ENCODE measurements at places on chromosomes 6 and 20. TPM values are rescaled to one million over a fixed set of nuclear protein-coding genes. Genes with fewer than 3 reads are reported as not detected.

DNA sequence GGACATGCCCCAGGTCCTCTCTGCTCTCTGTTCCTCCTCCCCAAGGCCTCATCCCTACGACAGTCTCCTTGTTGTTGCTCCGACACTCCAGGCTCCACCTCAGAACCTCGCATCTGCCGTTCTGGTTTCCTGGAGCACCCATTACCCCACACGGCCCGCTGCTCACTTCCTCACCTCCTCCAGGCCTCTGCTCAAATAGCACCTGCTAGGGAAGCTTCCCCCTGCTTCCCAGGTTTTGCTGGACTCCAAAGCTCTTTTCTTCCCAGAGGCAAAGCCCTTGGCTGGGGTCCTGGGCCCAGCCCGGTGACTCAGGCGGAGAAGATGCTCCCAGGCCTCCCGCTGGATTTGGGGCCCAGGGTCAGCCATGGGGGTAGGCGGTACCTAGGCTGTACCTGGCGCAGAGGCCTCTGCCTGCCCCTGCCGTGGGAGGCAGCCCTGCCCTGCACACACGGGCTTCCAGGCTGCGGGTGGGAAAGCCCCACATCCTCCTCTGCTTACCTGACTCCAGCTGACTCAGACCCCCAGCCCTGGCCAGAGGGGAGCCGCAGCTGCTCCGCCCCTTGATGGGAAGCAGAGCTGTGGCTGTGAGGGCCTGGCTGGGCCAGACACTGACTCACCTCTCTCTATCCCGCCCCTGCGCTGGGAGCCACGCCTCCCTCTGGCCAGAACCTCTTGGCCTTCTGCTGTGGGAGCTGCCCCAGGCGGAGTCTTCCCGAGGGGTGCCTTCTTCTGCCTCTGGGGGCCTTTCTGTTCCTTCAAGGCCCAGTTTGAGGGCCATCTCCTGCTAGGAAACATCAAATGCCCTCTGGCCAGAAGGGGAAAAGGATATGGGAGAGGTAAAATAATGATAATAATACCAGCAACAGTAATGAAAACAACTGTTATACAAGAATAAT is 130.5 kb downstream of the CEBPB start:
- DNase-seq: peak; percentile 98

GRCh38 chr6:34684919-34685318 is 11.6 kb downstream of the ILRUN start:
- DNase-seq: no peak

DNA sequence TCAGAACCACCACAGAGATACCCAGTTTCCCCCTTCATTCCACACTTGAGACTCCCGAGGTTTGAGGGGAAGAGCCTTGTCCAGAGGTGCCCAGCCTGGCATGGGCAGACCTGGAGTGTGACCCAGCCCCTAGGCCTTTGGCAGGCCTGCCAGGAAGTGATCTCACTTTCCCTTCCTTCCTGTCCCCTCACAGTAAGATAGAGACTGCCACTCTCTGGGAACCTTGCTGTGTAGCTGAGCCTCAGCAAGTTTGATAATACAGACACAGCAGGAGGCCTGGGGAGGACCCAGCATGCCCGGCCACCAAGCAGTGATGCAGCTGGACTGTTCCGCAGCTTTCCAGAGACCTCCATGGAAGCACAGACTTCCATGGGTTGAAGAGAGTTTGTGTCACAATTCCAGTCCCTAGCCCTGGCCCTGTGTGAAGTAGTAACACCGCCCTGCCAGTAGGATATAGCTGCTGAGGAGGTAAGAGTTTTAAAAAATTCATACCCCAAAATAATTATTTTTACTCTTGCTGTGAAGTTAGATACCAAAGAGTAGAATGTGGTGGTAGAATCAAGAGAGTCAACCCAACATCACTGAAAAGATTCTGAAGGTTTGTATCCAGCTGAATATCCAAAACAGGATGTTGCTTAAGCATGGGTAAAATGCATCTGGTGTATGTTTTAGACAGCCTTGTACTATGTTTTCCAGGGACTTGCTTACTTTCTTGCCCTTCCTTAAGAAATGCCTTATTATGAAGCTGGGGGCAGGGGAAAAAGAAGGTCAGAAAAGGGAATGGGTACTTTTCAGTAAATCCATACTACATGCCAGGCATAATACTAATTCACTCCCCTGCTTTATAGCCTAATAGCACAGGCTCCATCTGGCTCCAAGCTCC is 16.3 kb downstream of the PKIG start:
- peak; percentile 28 for DNase-seq

GRCh38 chr20:34491226-34491931 is 24.8 kb upstream of the DYNLRB1 start:
- DNase-seq: peak; percentile 44

DNA sequence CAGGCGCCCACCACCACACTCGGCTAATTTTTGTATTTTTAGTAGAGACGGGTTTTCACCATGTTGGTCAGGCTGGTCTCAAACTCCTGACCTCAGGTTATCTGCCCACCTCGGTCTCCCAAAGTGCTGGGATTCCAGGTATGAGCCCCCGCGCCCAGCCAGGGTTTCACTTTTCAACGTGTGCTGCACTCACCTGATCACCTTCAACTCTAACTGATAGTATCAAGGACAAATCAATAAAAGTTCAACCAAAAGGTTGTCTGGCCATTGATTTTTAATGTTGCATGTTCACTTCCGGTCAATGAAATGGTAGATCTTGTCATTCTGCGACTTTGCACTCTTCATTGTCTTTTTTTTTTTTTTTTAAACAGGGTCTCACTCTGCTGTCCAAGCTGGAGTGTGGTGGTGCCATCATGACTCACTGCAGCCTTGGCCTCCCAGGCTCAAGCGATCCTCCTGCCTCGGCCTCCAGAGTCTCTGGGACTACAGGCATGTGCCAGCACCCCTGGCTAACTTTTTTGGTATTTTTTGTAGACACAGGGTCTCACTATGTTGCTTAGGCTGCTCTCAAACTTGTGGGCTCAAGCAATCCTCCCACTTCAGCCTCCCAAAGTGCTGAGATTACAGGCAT is 37.3 kb downstream of the ZNF217 start:
- no peak for DNase-seq

DNA sequence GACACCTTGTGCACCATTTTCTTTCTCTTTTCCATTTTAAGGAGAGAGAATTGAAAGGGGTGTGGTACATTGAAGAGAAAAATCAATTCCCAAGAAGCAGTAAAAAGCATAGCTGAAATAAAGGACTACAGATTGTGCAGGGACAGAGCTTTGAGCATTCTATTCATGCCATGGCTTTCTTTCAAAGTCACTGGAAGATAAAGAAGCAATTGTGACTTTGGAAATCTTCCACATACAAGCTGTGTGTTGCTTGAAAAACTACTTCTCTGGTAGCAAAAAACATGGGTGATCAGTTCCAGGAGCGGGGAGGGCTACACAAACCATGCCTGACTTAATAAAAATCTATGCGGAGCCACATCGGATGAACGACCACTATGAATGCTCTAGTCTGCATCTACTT is 230.2 kb upstream of the THEMIS start:
- DNase-seq: no peak

DNA sequence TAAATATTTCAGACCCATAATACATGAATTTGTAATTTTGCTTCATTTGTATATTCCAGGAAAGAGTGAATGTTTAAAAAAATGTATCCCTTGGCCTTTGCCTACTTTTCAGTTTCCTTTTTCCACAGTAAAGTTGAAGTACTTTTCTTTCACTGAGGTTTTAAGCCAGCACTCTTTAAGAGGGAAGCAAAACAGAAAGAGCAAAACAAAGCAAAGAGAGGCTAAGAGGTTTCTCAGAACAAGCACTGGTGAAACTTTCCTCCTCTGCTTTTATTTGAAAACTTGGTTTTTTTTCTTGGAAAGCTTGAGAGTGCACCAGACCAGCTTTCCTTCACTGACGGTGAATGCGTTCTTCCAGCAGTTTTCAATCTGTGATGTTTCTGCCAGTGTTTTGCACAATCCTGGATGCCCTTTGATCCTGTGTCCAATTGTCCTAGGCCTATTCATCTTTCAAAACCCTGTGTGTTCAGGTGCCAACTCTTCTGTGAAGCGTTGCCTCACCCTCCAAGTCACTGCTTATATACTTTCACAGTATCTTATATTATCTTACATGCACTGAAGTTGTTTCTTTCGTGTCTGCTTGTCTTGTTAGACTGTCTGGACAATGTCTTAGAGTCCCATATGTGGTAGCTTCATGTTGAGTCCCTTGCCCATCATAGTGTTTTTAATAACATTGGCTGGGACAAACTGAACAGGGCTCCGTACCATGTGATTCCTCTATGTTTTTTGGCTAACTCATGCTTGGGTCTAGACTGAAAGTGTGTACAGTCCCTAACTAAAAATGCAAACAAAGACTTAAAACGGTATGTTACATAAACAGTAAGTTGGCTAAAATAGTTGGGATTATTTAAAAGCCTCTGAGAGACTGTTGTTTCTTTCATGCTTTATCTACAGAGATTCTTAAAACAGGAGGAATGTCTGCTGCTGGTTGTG is 1.9 kb downstream of the RNF217 start:
- peak; percentile 39 for DNase-seq

GRCh38 chr6:98433325-98434056 is 400.9 kb upstream of the POU3F2 start:
- DNase-seq: no peak

DNA sequence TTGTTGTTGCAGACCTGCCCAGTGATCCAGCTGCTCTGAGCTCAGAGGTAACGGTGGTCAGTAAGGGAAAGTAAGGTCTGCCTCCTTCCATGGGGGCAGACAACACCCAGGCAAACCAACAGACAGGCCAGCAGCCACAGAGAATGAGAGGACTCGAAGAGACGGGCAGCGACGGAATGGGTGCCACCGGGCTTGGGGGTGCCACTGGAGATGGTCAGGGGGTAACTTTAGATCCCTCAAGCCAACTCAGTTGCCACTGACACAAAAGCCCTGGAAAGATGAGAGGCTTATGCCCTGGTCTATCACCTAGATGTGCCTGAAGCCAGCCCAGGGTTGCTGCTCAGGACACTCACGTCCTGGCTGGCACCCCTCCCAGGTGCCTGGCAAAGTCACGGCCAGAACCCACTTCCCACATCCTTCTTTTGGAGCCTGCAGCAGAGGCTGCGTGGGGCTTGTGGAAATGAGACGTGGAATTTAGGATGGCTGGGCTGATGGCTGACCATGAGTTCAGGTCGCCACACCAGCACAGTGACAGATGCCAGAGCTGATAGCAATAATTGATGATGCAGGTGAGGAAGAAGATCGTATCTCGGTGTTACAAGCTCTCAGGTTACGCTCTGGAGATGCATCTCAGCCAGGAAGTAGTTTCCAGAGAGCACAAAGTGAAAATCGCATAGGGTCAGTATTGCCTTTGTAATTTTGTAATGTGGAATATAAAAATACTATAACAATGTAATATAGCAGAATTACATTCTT is 209.1 kb downstream of the SYNDIG1 start:
- DNase-seq: no peak

DNA sequence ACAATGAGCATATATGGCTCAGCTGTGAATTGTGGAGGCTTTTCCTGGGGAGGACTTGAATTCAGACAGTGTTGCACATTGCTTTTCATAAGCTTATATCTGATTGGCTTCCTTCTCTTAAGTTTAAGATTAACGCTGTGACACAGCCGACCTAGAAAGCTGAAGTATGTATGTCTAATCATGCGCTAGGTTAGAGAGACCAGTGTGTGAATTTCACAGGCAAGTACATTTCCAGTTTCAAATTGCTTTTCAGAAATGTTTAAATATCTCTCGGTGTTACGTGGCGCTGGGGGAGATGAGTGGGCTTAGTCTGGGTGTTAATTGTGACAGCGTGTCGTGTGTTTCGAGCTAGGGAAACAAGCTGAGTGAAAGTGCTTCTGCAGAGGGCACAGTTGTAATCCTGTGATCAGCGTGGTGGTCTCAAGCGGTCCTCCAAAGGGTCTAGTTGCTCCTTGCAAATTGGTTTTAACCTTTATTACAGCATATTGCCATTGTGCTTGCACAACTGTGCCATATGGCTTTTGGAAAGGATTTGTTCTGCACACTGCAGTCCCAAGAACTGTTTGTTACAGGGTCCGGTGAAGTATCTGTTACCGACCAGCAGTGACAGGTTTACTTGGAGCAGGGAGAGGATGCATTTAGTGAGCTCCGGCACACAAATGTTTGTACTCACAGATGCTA is 166.6 kb downstream of the SASH1 start:
- peak; percentile 74 for DNase-seq

DNA sequence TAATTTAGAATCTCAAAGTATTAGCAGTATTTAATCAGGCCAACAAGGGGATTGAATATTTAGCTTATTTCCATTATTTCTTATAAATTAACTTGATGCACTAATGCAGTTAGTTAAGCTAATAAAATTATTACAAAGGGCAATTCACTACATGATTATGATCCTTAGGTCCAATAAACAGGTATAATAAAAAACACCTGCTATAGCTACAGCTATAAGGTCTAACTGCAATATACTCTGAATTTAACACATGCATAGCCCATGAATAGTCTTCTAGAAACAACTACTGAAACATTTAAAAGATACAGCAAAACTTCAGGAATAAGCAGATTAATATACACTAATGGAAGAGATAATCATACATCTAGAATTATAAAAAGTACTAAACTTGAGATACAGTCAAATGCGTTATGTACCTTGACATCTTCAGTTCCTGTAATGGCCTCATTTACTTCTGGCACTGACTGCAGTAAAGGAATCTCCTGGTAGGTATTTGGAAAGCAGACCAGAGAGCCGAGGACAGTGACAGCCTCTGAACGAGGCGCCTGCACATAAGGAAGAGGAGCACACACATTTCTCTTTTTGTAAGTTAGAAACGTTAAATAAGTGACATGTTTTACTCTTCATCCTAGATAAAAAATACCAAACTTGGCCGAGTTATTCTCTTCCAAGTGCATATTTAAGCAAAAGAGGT is 168.5 kb downstream of the INSM1 start:
- DNase-seq: no peak

DNA sequence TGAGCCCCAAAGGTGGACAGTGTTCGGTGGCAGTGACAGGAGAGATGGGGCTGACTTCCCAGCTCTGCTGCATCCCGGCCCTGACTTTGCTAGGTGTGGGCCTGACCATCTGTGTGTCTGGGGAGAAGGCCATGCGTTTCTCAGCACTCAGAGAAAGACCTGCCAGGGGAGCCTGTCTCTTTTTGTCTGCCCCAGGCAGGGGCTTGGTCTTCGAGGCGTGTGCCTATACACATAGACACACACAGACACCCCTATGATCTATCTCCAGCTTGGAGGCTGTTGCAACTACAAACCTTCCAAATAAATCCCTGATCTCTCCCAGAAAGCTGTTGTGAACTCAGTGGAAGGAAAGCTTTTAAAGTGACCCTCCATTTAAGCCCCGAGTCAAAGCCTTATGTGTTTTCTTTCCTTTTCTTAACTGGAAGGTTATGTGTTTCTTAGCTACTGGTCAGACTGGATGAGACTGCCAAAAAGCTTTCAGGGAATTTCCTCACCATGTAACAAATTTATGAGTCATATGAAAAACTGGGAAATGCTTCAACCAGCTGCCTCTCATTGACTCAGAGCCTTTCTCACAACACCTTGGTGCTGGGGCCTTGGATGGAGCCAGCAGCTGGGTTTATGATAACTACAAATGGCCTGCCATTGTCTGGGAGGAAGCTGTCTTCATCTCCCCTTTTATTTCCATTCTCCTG is 102.6 kb downstream of the CDC5L start:
- DNase-seq: peak; percentile 98

GRCh38 chr6:119077643-119078375 is 655 bp downstream of the FAM184A start:
- DNase-seq: peak; percentile 11

The ATF6B gene
- 35.5 TPM for polyA plus RNA-seq

The FABP7 gene
- polyA plus RNA-seq: not detected

The RSPO3 gene
- polyA plus RNA-seq: 0.85 TPM

The MTFR2 gene
- 12.7 TPM for polyA plus RNA-seq

Measured in fibroblast of lung (primary cell).